Activated T-helper 17 cell treated with anti-CD3 and anti-CD28 coated beads, Interleukin-2, amount 50 U/mL, for 72 hours (primary cell): ENCODE measurements at places on chromosomes 1 and 21. TPM values are rescaled to one million over a fixed set of nuclear protein-coding genes. Genes with fewer than 3 reads are reported as not detected.

The AMY1A gene
- total RNA-seq: not detected

The SLC1A7 gene
- not detected for total RNA-seq

The CTSK gene
- 6.1 TPM for total RNA-seq

The TNFRSF1B gene
- total RNA-seq: 291 TPM

The SHC1 gene
- total RNA-seq: 62.0 TPM

The GUCA2B gene
- total RNA-seq: not detected

The FLG gene
- not detected for total RNA-seq

The PYHIN1 gene
- 27.8 TPM for total RNA-seq

The EFNA3 gene
- total RNA-seq: 4.1 TPM

The PLCH2 gene
- total RNA-seq: 3.4 TPM

The FMO2 gene
- total RNA-seq: not detected

The CYP4X1 gene
- total RNA-seq: not detected

The CLCNKB gene
- total RNA-seq: 0.13 TPM

The ADGRB2 gene
- total RNA-seq: 0.24 TPM

The HAPLN2 gene
- 0.30 TPM for total RNA-seq

The MEX3A gene
- total RNA-seq: 0.21 TPM

The TFB2M gene
- total RNA-seq: 23.4 TPM
